ENCODE measurements at places on chromosomes 3 and 15.

- no peak for DNase-seq
Observed at GRCh38 chr3:10305331-10305902, 12.7 kb upstream of the GHRL start.

DNA sequence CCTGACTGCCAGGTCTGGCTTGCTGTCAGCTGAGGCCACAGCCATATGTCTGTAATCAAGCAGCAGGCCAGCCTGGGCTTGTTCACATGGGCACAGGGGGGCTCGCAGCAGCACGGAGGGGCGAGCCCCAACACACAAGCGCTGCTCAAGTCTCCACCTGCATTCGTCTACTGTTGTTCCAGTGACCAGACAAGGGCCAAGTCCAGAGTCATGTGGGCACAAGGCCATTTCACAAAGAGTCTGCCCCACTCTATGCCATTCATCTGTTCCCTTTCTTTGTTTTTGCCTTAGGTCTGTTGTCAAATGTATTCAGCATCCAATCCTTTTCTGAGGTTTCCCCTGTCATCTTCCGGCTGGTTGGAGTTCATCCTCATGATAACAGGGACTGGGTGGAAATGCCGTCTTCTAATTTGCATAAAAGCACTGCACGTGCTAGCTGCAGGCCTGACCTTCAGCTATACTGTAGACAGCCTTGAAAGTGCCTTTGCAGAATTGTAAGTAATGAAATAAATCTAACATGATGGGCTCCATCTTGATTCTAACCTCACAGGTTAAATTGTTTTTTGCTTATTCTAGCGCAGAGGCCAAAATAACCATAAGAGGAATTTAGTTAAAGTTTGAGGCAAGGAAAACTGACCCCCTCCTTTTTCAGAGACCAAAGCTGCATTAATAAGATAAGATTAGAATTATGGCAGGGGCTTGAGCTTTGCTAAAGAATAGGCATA, 28.6 kb upstream of the KBTBD12 start:
- DNase-seq = no peak

DNA sequence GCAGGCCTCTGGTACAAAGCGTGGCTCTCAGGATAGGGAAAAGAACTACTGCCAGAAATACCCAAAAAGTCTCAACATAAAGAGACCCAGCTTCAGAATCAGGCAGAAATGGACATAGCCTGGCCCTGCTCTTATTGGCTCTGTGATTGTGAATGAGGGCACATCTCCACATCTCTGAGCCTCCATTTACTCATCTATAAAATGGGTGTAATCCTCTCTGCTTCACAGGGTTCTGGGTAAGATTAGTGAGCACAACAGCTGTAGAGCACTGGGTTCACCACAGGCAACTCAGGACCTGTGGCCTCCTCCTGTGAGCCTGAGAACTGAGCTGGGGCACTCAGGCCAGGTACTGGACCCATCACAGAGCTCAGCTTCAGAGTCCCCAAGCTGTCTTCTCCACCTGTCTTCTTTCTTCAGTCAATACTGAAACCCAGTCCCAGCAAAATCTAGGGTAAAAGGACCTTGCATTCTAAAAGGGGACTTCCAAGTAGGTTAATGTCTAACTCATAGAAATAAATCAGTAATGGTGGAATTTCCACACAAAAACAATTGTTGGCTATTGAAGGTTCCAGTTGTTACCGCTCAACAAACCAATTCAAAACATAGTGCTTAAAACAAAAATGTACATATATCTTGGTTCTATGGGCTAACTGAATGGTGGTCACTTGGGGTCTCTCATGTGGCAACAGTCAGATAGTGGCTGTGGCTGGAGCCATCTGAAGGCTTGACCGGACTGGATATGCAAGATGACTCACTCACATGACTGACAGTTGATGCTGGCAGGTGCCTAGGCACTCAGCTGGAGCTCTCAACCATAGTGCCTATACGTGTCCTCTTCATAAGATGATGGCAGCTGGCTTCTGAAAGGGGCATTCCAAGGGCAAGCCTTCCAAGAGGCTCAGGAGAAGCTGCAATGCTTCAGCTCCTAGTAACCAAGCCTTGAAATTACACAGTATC, 47.3 kb downstream of the TRIM42 start:
- DNase-seq = no peak

DNA sequence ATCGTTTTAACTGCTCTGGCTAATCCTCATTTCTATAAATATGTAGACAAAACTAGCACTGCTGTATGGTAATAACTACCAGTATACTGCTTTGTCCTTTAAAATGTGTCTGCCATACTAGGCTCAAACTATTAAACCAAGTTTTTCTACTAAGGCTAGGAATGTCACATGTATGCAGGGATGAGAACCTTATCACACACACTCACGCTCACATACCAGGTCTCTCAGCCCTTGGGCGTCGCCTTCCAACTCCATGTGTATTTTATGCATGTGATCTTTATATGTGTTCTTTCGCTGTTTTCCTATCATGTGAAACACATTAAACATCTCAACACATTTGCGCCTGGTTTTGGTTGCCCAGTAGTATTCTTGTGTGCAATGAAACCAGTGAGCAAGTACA, 32.6 kb downstream of the ATP2C1 start:
- no peak for DNase-seq

- DNase-seq = no peak
Observed at GRCh38 chr15:33016405-33017024, 178.0 kb downstream of the FMN1 start.

GRCh38 chr15:71945012-71945411, 134.7 kb downstream of the NR2E3 start:
- no peak for DNase-seq

- no peak for DNase-seq
Observed at GRCh38 chr3:174116421-174116820, 718.9 kb downstream of the NLGN1 start.

- no peak for DNase-seq
Observed at GRCh38 chr3:5201536-5201935, 14.0 kb downstream of the EDEM1 start.

DNA sequence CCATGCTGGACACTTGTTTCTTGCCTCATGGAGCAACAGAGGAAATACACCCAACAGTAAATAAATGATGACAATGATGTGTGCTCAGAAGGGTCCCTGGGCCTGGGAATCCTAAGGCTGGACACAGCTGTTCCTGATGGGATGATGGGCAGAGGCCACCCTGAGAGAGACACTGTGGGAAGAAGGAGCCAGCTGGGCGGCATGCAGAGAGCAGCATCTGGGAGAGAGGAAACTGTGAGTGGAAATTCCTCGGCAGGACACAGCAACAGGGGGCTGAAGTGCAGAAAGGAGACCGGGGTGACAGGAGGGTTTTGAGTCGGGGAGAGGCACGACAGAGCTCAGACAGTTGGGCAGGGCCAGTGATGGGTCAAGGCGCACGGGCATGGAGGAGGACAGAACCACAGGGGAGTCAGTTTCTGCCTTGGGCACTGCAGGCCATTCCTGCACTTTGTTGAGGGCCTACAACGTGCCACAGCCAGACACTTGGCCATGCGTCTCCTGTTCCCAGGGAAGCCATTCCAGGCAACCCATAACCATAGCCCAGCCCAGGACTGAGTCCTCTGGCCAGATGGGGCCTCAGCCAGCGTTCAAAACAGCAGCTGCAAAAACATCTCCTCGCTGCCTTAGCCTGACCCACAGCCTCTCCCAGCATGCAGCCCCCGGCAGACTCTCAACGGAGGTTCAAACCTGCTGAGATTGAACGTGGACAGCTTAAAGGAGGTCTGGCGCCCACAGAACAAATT, 36.7 kb upstream of the SLC6A1 start:
- no peak for DNase-seq

DNA sequence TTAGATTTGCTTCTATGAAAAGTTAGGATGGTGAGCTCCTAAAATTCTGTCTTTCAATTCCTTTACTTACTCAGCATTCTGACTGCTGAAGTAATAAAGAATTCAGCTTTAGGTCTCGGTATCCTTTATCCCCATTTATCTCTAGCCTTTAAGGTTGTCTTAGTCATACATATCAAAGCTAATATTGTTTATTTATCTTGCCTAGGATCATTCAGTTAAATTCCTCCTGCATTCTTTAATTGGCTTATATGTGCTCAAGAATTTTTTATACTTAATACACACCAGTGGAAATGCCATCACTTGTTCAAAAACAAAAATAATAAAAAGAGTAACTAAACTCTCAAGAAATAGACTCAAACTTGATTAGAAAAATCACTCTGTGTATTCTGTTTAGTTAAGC, 507.0 kb downstream of the ZPLD1 start:
- no peak for DNase-seq

DNA sequence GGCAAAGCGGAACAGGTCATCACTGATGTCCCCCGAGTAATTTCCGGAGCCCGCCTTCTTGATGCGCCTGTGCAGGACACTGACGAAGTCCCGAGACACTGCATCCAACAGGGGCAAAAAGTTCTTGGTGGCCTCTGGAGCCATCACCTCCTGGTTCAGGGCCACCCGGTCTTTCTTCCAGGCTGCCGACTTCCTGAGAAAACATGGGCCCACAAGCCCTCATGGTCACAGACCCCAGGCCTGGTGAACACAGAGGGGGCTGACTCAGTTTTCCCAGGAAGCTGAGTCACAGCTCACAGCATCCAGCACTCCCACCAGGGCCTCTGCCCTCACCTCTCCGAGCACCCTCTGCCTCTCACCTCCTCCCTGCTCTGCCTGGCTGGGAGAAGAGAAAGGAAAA, 22.4 kb downstream of the CYP11A1 start:
- no peak for DNase-seq

DNA sequence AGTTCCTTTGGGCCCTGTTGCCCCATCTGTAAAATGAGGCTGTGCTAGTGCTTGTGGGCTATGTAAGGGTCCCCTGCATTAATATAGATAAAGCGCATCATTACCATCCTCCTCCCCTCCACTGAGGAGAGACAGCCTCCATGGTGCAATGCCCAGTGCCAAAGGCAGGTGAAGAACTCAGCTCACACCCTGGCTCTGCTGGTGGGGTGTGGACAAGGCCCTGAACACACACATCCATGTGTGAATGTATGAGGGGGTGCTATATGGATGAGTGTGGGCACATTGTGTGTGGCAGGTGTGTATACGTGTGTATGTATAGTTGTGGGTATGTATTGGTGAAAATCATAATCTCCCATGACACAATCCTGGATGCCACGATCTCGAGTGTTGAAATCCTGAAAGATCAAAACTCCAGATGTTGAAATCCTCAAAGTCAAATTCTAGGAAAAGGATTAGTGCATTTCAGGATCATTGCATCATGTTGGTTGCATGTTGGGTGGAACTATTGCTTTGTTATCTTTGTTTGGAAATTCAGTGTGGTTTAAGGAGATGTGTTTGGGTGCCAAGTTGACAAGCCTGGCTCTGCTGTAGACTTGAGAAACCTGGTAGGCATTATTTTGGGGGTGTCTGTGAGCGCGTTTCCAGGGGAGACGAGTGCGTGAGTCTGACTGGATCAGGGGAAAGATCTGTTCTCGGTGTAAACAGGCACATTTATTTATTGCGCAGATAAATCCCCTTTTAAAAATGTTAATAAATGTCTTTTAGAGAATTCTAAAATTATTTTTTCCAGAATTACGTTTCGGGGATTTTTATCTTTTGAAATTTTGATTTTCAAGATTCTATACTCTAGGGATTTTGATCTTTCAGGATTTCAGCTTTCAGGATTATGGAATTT, 42.0 kb upstream of the SEC61A1 start:
- DNase-seq = no peak

GRCh38 chr15:41939986-41940385, 32.4 kb downstream of the EHD4 start:
- DNase-seq = no peak

DNA sequence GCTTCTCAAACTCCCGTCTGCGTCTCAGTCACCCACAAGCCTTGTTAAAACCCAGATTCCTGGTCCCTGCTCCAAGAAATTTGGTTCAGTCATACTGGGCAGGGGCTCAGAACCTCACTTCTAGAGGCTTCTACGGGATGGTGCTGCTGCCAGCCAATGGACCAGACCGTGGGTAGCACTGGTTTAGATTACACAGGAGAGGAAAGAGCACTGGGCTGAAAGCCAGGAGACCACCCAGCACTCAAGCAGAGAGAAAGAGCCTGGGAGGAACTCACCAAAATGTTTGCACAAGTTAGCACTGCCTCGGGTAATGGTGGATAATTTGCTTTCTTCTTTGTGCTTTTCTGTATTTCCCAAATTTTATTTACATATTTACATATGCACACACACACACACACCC, 46.9 kb upstream of the MUC13 start:
- DNase-seq = no peak

DNA sequence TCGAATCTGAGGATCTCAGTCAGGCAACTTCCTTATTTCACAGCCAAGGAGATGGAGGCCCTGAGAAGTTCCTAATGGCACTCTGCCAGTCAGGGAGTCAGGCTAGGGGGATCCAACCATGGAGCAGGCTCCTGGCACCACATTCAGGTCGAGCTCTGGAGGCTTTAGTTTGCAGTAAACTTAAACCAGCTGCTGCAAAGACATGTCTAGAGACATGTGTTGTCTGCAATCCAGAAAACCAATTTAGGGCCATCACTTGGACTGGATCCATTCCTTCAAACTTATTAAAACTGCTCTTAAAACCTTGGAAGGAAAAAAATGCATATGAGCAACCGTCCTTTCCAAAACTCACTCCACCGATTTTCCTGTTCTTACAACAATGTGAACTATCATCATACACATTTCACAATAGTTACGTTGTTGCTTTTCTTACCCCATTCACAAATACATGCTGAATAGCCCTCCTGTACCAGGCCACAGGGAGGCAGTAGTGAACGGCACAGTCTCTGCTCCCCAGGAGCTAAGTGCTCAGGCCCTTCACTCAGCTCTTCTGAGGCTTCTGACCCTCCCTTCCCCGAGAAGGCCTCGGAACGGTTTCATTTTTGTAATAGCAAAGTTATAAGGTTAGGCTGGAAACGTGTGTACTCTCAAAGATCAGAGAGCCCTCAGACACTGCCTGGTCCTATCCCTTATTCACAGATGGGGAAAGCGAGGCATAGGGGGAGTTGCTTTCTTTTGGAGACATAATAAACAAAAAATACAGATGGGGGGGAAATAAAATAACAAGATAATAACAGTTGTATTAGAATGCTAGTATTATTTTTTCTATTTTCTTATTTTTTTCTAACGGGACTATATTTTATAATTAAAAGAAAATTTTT, 20.1 kb downstream of the RFT1 start:
- DNase-seq = peak; percentile 38

- DNase-seq = no peak
Observed at GRCh38 chr3:27311400-27311799, 57.8 kb downstream of the NEK10 start.

GRCh38 chr3:58719684-58720083, 53.1 kb upstream of the FAM3D start:
- no peak for DNase-seq
